Hematopoietic multipotent progenitor cell treated with erythropoietin and hydrocortisone succinate and interleukin-3 and kit ligand, for 17 days (in vitro differentiated cells): ENCODE measurements at places on chromosomes 5 and 9.
A peak's percentile ranks its signal among the peaks of the same experiment; 100 is the strongest.

GRCh38 chr5:60671899-60672692 lies 27.9 kb downstream of the DEPDC1B start:
- no peak for DNase-seq

DNA sequence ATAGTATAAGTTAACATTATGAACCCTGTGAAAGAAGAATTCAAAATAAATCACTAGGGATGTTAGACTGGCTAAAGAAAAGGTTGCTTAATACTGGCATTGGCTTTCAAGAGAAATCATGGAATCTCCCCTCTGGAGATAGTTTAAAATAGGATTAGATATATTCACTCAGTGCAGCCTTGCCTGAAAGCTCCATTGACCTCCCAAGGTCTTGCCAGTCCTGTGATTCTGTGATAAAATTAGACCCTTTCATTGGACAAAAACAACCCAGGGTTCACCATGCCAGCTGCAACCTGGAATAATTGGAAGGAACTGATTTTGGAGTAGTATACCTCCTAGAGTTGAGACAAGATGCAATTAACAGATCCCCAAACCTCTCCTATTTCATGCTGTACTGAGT lies 588.1 kb upstream of the MEF2C start:
- no peak for DNase-seq

GRCh38 chr9:18365651-18366050 lies 108.3 kb upstream of the ADAMTSL1 start:
- no peak for DNase-seq

GRCh38 chr9:35069020-35069419 lies 3.4 kb downstream of the VCP start:
- DNase-seq: no peak

GRCh38 chr9:136011703-136012496 lies 50.7 kb upstream of the UBAC1 start:
- DNase-seq: no peak

GRCh38 chr5:143016777-143017516 lies 246.8 kb downstream of the ARHGAP26 start:
- DNase-seq: peak; percentile 38

DNA sequence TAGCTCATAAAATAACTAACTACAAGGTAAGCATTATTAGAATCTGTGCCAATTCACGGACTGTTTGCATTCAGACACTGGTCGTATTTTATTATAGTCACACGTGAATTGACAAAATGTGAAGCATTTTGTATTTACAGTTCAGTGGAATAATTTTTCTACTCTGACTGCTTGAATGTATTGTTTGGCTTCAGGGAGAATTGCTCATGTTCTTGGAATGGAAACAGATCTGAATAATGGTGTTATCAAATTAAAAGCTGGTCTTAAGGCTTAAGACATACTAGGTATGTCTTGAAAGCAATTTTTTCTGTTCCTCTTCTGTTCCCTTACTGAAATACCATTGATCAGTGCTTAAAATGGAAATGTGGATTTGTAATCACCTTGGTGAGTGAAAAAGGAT lies 543.7 kb upstream of the TLE4 start:
- DNase-seq: no peak

- no peak for DNase-seq
Measured at GRCh38 chr9:136668983-136669790, 6.5 kb downstream of the EGFL7 start.

- no peak for DNase-seq
Measured at GRCh38 chr5:134188092-134188491, 11.3 kb upstream of the SKP1 start.

DNA sequence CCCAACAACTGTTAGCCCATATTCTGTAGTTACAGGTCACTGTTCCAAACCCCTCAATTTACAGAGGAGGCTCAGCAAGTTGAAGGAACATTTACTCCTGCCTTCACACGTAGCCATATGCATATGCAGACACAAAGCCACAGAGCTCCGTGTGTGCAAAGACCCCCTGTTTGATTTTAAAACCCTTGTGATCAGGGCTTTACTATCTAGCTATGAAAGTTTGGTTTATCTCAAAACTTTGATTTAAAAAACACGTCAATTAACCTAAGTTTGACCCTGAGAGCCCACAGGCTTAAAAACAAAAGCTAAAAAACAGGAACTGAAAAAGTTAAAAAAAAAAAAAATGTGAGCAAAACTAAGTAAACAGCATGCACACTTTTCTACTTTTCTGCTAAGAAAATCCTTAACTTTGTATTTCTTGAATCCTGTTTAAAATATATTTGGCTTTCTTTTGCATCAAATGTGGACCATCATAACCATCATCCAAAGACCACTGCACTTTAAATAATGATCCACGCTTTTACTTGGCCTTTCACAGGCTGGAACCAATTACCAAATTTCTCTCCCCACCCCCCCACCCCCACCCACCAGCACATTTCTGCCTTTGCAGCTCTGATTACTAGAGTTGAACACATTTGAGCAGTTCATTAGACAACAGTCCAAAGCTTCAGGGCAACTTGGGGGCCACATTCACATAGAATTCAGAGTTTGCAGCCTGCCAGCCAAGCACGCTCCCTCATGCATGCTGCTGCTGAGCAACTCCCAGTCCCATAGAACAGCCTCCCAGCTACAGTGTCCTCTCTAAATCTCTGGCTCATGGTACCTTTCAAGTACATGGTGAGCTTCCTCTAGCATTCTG lies 128.8 kb upstream of the MAP3K1 start:
- DNase-seq: no peak

- DNase-seq: no peak
Measured at GRCh38 chr5:31738199-31738598, 99.3 kb downstream of the PDZD2 start.

- no peak for DNase-seq
Measured at GRCh38 chr5:107889387-107889786, 218.7 kb upstream of the EFNA5 start.

- DNase-seq: no peak
Measured at GRCh38 chr9:109922617-109923470, 142.8 kb downstream of the PALM2AKAP2 start.

DNA sequence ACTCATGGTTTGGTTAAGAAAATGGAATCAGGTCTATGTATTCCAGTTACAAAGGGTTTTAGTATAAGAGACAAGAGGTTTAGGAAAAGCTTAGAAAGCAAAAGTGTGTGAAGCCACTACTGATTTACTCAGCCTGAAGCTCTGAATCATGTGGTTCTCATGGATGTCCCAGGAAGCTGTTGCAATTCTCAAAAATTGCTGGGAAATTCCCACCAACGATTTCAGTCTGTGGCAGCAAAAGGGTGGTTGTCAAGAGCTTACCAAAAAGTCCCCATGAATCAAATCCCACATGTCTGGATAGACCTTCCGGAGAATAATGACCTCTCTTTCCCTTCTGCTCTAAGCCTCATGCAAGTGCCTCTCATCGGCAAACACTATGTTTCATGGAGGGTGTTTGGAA lies 929.9 kb downstream of the TLE4 start:
- no peak for DNase-seq

DNA sequence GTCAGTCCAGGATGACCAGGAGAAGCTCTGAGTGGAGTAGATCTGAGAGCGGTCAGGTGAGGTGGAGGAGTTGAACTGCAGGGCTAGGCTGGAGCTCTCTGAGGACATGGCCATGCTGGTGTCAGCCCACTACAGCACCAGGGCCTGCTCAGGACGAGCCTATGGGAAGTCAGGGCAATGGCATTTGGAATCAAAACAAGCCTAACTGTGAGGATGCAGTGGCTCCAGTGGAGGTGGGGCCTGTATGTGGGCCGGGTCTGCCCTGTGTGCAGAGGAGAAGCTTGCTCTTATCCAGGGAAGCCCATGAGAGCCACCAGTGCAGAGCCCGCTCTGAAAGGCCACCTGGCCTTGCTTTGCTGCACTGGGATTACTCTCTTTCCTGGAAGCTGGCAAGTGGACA lies 11.1 kb downstream of the CXCL14 start:
- DNase-seq: no peak

- no peak for DNase-seq
Measured at GRCh38 chr5:117748336-117748735, 1173.7 kb upstream of the SEMA6A start.

DNA sequence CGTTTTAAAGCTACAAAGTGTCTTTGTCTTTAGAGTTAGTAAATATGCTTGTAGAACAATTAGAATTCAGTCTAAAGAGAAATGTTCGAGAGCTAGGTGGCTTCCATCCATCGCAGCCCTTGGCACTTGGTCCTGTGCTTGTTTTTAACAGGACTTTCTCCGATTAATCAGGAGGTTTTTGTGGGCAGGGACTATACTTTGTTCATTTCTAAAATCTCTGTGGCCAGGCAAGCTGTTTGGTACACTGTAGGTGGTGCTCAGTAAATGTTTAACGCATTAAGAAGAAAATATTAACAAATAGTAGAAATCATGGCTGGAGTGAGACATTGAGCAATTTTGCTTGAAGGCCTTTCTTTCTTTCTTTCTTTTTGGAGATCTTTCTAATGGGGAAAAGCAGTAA lies 20.8 kb downstream of the AGXT2 start:
- no peak for DNase-seq

- no peak for DNase-seq
Measured at GRCh38 chr5:112217843-112218579, 201.1 kb downstream of the EPB41L4A start.

- DNase-seq: no peak
Measured at GRCh38 chr9:78713614-78714405, 416.9 kb downstream of the PSAT1 start.

DNA sequence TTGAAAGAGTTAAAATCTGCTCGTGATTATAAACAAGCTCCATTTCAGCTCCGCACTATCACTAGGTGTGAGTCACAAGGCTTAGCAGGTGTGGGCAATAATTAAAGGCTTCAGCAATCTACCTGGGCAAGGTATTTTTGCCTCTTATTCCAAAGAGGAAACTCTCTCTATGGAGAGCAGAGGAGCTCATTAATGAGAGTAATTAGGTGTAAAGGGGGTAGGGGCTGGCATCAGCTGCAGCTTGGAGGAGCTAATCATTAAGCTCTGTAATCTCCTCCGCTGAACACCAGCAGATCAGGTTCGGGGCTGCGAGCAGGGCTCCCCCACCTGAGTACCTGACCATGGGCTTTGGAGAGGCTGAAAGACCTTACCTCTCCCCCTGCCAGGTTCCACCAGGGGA lies 129.2 kb downstream of the CRB2 start:
- no peak for DNase-seq

GRCh38 chr9:87324613-87325194 lies 173.0 kb upstream of the DAPK1 start:
- DNase-seq: peak; percentile 51

DNA sequence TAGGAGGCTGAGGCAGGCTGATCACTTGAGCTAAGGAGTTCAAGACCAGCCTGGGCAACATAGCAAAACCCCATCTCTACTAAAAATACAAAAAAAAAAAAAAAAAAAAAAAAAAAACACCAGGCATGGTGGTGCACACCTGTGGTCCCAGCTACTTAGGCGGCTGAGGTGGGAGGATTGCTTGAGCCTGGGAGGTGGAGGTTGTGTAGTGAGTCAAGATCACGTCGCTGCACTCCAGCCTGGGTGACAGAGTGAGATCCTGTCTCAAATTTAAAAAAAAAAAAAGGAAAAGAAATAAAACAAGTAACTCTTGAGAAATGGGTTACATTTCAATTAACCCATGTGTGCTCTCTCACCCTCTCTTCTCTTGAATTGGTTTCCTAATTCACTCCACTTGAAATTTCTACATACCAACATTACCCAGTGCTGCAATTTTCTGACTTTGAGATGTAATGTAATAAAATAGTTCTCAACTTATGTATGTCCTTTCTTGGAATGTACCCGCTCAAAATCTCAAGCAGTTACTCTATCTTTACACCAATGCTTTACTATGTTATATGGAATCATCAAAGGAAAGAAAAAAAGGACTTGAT lies 35.8 kb downstream of the TMEM245 start:
- DNase-seq: no peak

DNA sequence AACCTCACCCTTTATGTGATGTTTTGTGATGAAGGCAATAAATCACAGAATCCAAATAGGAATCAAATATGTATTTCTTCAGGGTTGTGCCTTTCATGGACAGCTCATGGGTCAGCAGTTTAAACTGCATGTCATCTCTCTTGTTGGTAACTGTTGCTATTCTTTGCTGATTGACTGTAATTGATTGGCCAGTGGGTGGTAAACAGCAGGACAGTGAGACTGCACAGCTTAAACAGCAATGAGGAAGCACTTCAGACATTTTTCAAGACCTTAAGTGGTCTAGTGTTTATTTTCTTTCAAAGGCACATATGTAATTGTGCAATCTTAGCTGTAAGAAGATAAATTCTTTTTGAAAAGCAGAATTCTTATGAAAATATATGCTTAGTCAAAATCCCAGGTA lies 260.5 kb downstream of the COX7C start:
- DNase-seq: no peak

- no peak for DNase-seq
Measured at GRCh38 chr9:137969685-137970084, 92.1 kb downstream of the CACNA1B start.

- DNase-seq: no peak
Measured at GRCh38 chr5:7876867-7877266, 7.9 kb downstream of the MTRR start.

- DNase-seq: no peak
Measured at GRCh38 chr9:13778631-13779030, 499.1 kb upstream of the MPDZ start.

DNA sequence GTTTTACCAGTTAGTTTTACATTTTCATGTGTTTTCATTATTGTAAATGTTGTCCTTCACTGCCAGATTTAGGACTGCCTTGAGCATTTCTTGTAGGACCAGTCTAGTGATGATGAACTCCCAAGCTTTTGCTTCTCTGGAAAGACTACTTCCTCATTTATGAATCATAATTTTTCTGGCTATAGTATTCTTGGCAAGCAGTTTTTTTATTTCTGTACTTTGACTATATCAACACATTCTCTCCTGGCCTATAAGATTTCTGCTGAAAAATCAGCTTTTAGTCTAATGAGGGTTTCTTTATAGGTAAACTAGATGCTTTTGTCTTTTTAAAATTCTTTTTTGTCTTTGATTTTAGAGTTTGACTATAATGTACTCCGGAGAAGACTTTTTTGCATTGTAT lies 256.8 kb upstream of the GRAMD2B start:
- DNase-seq: no peak

GRCh38 chr5:108720391-108720790 lies 27.3 kb upstream of the FER start:
- DNase-seq: no peak

DNA sequence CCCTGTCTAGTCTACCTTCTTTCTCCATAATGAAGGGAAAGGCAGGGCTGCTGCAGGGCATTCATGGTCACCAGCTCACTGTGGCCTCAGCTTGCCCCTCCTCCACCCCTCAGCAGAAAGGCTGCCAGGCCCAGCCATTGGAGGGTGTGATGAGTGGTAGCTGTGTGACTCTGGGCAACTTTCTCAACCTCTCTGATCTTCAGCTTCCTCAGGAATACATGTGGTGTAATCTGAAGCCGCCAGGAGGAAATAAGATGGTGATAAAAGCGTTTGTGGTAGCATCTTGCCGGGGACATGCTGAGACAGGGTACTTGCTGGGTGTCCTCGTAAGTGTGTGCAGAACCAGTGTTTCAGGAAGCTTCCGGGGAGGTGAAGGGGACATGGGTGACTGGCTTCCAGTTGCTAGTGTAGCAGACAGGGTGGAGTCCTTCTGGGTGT lies 9.8 kb downstream of the CXCL14 start:
- no peak for DNase-seq

DNA sequence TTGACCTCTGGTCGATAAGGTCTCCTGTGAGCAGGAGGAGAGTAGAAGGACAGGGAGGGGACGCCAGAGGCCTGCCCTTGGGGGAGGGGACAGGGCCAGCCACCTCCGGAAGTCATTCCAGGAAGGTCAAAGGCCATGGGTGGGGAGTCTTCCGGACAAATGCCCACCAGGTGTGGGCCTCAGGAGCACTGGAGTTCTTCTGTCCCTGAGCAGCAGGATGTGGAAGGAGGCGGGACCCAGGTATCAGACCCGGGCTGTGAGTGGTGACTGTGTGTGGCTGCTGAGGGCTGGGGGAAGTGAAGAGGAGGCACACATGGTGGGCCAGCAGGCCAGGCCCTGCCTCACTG lies 13.9 kb downstream of the FGF18 start:
- no peak for DNase-seq
